ENCODE measurements at places on chromosomes 6 and 20.

DNA sequence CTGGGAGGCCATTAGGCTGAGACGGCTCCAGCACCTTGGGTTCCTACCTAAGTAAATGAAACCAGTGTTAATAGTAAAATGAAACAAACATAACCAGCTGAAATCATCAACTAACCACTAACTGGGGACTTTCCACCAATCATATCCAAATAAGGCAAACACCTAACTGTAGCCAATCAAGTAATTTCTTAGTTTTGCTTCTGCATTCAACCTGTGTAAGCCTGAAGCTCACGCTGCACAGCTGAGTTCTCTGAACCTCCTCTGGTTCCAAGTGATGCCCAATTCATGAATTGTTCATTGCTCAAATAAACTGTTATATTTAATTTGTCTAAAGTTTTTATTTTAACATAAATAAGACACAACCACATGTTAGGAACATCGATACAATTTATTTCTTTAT lies 22.5 kb downstream of the KLHL32 start:
- no peak for DNase-seq

GRCh38 chr6:142839686-142840040 lies 105.3 kb downstream of the HIVEP2 start:
- no peak for DNase-seq

- no peak for DNase-seq
Measured at GRCh38 chr6:14476793-14477531, 359.4 kb downstream of the CD83 start.

DNA sequence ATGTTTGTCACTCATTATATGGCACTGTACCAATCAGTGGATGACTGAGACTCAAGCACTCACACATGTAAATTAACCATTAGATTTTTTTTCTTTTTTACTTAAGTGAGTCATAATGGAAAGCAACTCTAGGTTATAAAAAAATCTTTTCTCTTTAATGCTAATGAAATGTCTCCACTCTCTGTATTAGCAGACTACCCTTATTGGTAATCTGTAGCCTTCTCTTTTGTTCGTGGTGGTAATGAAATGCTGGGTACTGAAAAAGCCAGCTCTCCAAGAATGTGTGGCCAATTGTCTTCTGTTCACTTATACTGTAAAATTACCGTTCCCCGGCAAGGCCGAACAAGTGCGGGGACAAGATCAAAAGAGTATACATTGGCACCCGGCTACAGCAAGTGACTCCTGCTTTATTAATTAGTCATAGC lies 69.0 kb downstream of the AFG1L start:
- DNase-seq, result no peak

DNA sequence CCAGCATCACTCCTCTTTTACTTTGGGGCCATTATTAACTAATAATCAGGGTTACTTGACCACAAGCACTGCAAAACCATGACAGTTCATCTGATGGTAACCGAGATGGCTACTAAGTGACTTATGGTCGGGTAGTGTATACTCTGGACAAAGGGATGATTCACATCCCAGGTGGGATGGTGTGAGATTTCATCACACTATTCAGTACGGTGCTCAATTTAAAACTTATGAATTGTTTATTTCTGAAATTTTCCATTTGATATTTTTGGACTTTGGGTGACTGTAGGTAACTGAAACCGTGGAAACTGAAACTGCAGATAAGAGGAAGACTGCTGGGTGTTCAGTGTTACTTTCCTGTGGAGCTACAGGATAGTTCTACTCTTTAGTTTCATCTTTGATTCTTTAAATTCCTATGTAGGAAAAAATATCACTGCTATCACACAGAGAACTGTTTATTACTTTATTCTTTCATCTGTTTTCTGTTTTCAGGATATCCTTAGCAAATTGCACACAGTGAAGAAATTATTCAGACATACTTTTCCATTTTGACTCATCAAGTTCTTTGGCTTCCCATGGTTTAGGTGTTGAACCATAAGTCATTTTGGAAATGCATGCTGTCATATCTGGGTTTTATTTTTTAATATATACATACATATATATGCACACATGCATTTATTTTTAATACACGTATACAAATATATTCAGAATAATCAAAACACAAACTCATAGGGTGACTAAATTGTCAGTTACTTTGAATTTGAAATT lies 59.1 kb upstream of the C20orf144 start:
- DNase-seq, result no peak

DNA sequence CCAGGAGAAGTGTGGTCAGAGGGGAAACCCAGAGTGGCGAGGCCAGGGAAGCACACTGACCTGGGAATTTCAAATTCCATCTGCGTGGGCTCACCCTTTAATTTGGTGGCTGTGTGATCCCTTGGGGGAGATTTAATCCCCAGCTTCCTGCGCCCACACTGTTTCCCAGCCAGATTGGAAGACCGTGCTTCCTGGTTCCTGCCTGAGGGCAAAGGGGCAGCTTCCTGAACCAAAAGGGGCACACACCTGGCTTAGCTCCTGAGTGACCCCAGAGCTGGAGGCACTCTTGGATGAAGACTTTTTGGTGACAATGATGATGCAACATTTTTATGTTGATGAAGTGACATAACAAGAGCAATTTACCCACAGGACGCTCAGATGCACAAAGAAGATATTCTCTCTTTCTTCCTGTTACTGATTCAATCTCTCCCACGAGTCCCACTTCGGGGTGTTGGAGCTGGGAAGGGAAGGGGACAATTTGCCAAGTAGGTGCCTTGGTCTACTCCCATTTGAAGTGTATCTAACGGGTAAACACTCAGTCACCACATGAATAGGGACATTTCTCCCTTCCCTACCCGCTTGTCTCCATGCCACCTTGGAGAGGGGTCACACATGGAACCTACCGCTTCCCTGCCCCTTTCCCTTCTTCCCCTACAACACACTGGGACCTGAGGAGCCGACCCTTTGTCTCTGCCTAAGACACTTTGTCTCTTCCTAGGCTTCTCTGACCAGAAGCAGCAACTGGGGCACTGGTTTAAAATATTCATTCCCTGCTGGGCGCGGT lies 28.6 kb upstream of the CDKN1A start:
- DNase-seq, result no peak

- peak; percentile 5 for DNase-seq
Measured at GRCh38 chr6:68343901-68344300, 291.2 kb upstream of the ADGRB3 start.

GRCh38 chr20:17481661-17482060 lies 49.5 kb downstream of the BFSP1 start:
- no peak for DNase-seq

DNA sequence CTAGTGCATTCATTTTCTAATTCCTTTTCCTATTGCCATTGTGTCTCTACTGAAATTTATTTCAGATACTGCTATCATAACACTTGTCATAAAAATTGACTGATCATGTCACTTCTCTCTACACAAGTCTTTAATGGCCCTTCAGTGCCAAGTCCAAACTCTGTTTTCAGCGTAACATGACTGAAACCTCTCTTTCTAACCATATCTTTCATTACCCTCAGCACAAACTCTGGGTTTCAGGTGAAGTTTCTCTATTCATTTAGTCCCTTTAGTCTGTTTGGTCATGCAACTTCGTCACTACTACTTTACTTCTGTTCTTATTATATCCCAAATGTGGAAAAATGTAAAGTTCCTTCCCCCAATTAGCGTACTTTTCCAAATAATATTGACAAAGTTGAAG lies 234.9 kb downstream of the OGFRL1 start:
- no peak for DNase-seq

- no peak for DNase-seq
Measured at GRCh38 chr20:58829531-58829941, 21.2 kb downstream of the GNAS-AS1 start.

DNA sequence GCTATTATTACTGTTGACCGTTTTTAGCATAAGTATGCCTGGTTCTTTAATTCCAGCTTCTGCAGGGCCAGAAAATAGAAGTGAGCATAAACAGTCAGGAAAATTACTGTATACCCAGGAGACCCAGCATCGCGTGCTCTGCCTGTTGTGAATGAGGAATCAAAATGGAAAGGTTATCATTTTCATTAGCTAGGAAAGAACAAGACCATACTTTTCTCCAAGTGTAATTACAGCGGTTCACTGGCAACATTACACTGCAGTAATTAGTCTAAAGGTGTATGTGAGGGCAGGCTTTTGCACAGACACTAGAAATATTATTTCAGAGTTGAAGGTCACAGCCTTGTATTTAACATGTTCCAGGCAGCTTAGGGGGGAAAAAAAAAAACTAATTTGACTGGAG lies 403.8 kb upstream of the SOX4 start:
- no peak for DNase-seq

DNA sequence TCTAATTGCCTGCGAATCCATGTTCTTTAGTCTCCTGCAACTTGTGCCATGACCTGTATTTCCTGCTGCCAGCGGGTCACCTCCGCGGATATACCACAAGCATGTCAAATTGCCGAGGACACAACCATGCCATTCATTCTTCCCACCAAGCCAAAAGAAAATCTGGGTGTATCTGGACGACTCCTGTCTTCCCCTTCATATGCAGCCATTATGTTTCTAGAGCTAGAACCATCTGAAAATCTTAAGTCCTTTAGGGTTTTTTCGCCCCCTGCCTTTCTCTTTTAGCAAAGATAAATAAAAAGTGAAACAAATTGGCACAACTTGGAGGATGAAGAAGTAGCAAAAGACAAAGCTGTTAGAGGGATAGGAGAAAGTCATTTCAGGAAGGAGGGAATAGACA lies 242.6 kb downstream of the ARID1B start:
- DNase-seq, result no peak
